ENCODE measurements at places on chromosomes 3 and 15. TPM values are rescaled to one million over a fixed set of nuclear protein-coding genes. Genes with fewer than 3 reads are reported as not detected.

The THSD4 gene
- total RNA-seq, result 12.9 TPM

The GOLGA6D gene
- total RNA-seq, result not detected

DNA sequence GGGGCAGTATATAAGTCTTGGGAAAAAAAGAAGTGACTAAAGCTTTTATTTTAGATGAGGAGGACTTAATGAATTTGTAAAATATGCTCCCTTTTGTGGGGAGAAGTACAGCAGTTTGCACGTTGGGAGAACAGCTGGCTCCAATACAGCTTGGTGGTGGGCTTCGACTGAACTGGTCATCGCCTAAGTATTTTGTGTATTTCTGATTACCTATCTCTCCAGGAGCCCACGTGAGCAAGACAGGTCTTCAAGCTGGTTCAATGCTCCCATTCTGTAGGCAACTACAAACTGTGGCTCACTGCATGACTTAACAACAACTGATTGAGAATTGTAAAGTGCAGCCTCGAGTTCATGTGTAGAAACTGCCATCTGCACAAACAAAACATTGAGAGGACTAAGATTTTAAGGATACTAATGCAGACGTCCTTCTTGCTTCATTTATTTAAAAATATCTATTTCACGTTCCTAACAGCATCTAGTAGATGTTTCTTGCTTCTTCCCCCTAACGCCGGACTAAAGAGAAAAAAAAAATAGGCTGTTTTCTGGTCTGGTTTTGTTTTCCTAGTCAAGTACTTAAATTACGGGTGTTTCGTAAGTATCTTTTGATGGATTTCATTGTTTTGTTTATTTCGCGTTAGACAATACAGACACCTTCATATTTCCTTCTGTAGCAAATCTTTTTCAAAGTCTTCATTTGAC lies 1.4 kb upstream of the GREM1 start:
- no peak for DNase-seq

The NEK10 gene
- total RNA-seq, result 0.33 TPM
